CD8-positive, alpha-beta memory T cell (primary cell): ENCODE measurements at places on chromosomes 2 and 18. TPM values are rescaled to one million over a fixed set of nuclear protein-coding genes. Genes with fewer than 3 reads are reported as not detected.

DNA sequence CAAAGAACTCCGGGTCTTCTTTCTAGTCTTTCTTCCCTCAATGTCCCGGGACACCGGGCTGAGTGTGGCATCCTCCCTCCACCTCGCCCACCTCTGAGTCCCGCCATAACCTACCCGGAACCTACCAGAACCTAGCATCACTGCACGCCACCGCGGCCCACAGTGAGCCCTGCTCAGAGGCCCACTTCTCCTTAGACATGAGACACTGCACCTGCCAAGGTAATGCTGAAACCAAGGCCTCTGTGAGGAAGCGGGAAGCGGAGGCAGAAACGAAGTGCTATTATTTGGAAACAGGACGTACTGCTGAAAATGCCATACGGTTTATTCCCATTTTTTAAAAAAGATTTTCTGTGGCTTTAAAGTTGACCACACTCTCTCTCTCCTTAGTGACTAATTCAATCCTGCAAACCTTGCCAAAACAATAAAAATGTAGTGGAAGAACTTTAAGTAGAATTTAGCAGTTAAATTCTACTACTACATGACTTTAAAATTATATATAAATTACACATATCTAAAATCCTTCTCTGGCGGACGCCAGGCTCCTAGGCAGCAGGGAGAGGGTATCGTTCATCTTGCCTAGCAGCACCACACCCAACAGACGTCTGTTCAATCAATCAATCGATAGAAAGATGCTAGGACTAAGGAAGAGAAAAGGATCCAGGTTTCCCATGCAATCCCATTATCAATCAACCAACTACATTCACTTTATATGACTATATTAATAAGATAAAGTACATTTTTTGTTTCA lies 82.0 kb downstream of the ZNF516 start:
- DNase-seq = no peak
- H3K27ac ChIP-seq = no peak overlapping the region
- H3K4me1 ChIP-seq = no peaks in the 10 kb centered on the region

- no peak overlapping the region for H3K27ac ChIP-seq
- no peaks in the 10 kb centered on the region for H3K36me3 ChIP-seq
- H3K4me3 ChIP-seq = no peak overlapping the region
- H3K4me1 ChIP-seq = no peaks in the 10 kb centered on the region
These were observed 1.0 kb downstream of the ZNF532 start for GRCh38 chr18:58865701-58866065.

DNA sequence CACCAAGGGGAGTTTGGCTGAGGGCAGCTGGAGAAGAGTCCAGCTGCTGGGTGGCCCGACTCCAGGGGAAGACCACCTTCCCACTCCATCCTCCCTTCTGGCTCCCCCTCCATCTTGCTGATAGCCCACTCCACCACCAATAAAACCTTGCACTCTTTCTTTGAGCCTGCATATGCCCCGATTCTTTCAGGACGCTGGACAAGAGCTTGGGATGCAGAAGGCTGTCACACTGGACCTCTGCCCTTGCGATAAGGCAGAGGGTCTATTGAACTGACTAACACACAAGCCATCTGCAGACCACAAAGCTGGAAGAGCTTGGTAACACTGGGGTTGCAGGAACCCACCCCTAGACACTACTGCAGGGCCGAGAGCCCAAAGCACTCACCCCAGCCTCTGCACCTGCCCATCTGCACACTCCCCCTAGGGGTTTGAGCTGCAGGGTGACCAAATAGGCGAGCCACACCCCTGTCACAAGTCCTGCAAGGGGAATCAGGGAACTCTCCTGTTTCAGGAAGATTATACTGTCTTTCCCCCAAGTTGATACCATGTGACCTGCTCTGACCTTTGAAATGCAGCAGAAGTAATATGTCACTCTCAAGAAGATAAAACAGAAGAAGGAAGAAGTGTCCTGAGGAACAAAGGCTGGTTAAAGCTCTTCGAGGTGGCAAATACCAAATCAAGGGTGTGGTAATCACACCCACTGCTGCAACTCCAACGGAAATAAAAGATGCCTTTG lies 70.5 kb downstream of the SMAD4 start:
- H3K4me3 ChIP-seq = no peak overlapping the region
- no peak overlapping the region for H3K27ac ChIP-seq
- no peak for DNase-seq
- H3K27me3 ChIP-seq = no peaks in the 10 kb centered on the region

The DCC gene
- total RNA-seq = not detected

The SCN9A gene
- total RNA-seq = not detected

The RND3 gene
- total RNA-seq = not detected
